ENCODE measurements at places on chromosomes 2 and 18.

DNA sequence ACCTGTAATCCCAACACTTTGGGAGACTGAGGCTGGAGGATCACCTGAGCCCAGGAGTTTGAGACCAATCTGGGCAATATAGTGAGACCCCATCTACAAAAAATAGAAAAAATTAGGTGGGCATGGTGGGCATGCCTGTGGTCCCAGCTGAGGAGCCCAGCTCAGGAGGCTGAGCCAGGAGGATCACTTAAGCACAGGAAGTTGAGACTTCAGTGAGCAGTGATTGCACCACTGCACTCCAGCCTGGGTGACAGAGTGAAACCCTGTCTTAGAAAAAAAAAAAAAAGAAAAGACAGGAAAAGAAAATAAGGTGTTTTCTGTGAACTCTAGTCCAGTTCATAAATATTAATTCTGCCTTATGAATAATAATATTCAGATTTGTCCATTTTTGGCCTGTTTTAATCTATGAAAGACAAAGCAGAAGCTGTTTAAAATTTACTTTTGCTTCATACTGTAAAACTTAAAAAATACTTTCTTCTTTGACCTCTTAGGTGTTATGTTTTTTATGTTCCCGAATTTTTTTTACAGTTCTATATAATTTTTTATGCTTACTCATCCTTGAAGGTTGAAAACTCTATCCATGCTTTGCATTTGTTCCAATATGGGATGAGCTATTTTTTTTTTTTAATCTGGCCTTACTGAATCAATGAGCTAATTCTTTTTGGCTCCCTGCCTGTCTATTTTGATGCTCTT lies 8.4 kb upstream of the ANXA4 start:
- DNase-seq, result no peak

DNA sequence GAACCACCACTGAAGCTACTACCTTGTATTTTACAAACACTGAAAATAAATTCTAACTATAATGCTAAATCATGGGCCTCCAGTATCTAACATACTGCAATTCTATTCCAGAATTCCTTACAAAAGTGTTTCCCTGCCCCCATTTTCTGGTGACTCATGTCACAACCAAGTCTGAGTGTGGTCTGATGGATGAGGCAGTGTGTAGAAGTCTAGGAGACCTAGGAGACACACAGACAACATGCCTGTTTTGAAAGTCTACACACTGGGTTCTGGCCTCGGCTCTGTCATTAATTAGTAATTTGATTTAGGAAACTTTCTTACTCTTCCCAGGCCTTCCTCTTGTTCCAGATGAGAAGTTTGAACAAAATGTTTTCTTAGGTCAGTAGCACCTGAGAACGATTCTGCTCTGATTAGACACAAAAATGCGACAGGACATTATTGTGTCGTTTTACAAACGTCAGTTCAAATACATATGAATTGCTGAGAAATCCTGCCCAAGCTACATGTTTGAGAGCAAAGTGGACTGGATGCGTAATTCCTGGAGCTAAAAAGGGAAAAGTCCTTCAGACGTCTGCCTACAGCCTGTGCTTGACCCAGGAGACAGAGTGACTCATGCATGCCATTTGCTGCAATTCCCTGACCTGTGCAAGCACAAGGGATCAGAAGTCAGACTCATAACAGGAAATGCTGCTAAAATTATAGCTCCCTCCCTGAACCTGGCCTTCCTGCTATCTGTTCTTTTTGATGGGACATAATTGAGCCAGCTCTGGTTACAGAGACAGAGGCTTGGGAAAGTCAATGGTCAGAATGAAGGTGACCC lies 494.4 kb downstream of the SOX11 start:
- DNase-seq, result peak; percentile 74

GRCh38 chr2:111239581-111240249 lies 119.0 kb downstream of the BCL2L11 start:
- DNase-seq, result no peak

DNA sequence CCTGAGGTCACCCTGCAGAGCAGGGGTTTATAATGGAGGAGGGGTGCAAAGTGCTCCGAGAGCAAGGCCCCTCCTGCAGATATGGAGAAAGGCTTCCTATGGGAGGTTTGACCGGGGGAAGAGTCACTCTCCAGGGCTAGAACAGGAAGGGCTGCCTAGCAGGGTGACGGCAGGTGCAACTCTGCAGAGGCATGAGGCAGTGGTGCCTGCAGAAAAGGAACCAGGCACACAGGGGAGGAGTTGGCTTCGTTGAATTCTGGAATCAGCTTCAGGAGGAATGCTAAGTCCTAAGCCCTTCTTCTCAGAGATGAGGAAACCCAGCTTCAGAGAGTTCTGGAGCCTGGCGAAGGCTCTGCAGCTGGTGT lies 17.5 kb upstream of the HPCAL1 start:
- DNase-seq, result no peak

Measured in umbilical cord (tissue), 2 donors.